B cell (primary cell): ENCODE measurements at places on chromosomes 2 and 18. TPM values are rescaled to one million over a fixed set of nuclear protein-coding genes. Genes with fewer than 3 reads are reported as not detected.

The REG3G gene
- not detected in 2 replicates for total RNA-seq

The KHK gene
- total RNA-seq, result 4.0 and 5.5 TPM in 2 replicates

The TMEFF2 gene
- not detected in 2 replicates for total RNA-seq

The TIA1 gene
- total RNA-seq, result 214 and 243 TPM in 2 replicates

The SH3RF3 gene
- 0.07 and 0.12 TPM in 2 replicates for total RNA-seq

The FER1L5 gene
- total RNA-seq, result not detected in 2 replicates
